Stimulated activated CD8-positive, alpha-beta memory T cell treated with anti-CD3 and anti-CD28 coated beads, Interleukin-7, amount 100 ng/mL, for 24 hours (primary cell): ENCODE measurements at places on chromosomes 12 and 14.

GRCh38 chr12:33044447-33044846 lies 147.9 kb upstream of the PKP2 start:
- no peak for DNase-seq

DNA sequence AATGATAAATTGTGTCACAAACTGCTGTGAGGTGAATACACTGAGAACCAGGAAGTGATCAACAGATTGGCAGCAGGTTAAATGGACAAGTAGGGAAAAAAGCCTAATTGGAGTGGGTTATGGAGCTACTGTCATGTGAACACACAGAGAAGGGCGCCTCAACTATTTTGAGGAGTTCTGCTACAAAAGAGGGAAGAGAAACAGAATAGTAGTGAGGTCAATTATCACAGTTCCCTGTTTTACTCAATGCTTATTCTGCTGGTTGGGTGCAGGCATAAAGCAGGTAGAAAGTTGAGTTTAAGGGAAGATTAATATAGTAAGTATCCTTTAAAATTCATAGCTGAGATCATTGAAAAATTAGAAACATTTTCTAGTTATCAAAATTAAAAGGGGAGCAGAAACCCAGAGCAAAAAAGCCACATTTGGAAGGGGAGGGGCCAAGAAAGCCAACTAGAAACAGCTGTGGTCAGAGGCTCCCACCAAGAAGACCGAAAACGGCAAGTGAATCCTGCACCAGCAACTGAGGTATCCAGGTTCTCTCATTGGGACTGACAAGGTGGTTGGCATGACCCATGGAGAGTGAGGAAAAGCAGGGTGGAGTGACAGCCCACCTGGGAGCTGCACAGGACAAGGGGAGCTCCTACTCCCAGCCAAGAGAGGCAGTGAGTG lies 105.7 kb downstream of the ZC3H14 start:
- DNase-seq: no peak

- no peak for DNase-seq
Observed at GRCh38 chr12:115233891-115234543, 550.0 kb upstream of the TBX3 start.

GRCh38 chr12:132621657-132622435 lies 3.3 kb downstream of the P2RX2 start:
- no peak for DNase-seq

- no peak for DNase-seq
Observed at GRCh38 chr12:54143412-54143986, 45.3 kb downstream of the SMUG1 start.

- peak; percentile 3 for DNase-seq
Observed at GRCh38 chr12:39145175-39145999, 240.0 kb upstream of the CPNE8 start.

DNA sequence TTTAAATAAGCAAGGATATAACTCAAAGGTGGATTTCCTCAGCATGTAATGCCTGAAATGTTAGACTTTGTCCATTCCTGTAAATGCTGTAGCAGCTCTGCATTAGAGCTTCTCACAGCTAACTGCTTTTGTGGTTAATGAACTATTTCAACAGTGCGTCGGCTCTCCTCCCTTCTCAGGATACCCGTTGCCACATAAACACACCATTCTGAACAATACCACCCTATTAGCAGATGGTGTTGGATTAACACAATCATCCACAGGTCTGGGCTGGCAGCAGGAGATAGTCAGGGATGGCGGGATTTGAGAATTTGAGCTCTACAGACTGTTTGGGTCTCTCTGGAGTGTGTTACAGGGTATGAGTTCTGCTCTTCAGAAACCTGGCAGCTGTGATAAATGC lies 33.5 kb upstream of the C12orf42 start:
- no peak for DNase-seq

DNA sequence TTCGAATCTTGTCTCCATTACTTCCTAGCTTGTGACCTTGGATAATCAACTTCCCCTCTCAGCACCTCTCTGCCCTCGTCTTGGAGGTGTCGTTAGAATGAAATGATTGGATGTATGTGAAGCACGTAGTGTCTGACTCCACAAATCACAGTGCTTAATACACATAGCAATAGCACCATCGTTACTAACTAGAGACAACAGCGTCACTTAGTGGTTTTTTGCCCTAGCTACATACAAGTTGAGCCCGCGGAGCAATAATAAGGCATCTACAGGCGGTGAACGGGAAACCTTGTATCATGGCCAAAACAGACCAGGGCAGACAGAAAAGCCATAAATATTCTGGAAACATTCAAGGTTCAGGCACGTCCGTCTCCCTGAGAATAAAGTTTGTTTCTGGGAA lies 154.9 kb downstream of the ASCL4 start:
- DNase-seq: no peak

- DNase-seq: no peak
Observed at GRCh38 chr12:83172866-83173649, 486.4 kb downstream of the TMTC2 start.

- DNase-seq: no peak
Observed at GRCh38 chr12:59820594-59821011, 224.8 kb downstream of the SLC16A7 start.

DNA sequence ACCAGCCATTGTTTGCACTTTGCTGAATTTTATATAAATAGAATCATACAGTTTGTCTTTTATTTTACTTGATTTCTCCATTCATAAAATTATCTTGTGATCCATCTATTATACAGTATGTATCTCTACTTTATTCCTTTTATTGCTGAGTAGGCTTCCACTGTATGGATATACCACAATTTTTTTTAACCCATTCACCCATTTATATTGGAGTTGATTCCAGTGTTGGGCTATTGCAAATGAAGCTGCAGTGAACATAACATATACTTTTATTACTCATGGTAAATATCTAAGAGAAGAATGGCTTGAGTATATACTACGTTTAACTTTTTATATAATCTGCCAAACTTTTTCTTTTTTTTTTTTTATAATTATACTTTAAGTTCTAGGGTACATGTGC lies 463.6 kb downstream of the ETNK1 start:
- no peak for DNase-seq

DNA sequence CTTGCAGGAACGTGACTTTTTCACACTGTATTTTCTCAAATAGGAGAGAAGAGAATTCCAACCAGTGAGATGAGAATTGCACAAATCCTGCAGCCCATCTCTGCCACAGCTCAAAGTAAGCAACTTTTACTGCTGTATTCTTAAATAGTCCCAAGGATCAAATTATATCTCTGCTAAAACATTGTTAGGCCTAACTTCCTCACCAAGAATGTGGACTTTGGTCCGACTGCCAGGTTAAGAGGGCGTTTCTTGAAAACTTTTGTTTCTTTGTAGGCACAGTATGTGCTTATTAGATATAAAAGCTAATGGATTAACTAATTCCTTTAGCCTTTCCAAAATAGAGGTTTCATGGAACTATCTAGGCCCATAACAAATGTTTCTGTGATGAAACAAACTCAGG lies 61.4 kb upstream of the IFNG-AS1 start:
- no peak for DNase-seq

DNA sequence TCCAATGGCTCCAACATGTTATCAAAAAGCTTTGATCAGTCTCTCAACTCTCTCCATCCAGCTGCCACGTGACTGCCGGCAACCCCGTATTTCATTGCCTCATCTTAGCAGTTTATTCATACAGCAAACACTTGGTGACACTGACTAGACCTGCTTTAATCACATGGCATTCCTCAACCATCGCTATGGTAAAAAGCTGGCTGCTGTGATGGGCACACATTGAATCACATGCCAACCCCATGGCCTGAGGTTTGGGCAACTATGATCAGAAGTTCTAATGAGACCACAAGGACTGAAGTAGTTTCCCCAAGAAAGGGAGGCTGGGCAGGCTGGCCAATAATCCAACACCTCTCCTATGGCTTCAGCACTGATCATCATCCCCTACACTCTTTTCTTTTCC lies 40.6 kb upstream of the TAS2R42 start:
- DNase-seq: no peak

GRCh38 chr14:75200451-75200850 lies 24.0 kb upstream of the TMED10 start:
- no peak for DNase-seq

DNA sequence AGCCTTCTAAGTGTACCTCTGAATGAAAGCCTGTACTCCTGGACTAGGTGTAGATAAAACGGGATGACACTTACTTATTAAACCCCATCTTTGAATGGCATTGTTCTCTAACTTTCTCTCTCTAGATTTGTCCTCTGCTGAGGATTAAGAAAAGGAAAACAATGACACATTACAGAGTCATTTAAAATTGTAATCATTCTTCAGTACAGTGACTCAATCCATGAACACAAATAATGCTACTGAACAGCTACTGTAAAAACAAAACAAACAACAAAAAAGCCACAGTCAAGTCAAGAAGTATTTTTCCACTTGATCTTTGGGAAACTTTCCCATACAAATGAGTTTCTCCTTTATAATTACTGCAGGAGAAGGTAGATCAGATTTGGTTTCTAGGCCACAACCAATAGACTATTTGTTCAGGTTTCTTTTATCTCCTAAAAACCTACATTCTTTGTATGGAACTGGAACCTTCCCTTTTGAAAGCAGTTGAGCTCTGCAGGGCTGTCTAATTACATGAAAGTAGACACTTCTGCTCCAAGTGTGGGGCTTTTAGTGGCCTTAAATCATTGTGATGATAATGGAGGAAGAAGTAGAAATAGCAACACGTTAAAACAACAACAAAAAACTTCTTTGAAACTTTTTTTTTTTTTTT lies 219.1 kb downstream of the ESR2 start:
- no peak for DNase-seq

DNA sequence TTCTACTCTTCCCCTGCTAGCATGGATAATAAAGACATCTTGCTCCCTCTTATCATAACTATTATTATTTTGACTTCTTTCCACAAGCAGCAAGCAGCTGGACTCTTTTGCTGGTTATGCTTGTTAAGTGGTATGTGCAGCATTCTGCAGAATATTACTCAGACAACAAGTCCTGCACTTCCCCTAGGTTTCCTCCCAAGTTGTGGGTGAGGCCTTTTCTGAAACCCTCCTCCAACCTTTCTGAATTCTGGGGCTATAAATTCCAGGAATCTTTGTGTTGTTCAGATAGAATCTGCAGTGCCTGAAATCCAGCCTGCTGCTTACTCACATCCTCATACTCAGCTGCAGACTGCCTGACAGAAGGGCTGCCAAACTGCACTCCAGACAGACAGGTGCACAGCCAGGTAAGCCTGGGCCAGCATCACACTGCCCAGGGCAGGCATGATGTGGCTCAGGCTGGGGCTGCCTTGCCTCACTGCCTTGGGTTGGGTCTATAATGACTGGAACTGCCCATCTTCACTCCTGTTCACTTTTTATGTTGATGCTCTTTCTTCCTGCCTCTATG lies 6.2 kb upstream of the DHRS2 start:
- DNase-seq: no peak

DNA sequence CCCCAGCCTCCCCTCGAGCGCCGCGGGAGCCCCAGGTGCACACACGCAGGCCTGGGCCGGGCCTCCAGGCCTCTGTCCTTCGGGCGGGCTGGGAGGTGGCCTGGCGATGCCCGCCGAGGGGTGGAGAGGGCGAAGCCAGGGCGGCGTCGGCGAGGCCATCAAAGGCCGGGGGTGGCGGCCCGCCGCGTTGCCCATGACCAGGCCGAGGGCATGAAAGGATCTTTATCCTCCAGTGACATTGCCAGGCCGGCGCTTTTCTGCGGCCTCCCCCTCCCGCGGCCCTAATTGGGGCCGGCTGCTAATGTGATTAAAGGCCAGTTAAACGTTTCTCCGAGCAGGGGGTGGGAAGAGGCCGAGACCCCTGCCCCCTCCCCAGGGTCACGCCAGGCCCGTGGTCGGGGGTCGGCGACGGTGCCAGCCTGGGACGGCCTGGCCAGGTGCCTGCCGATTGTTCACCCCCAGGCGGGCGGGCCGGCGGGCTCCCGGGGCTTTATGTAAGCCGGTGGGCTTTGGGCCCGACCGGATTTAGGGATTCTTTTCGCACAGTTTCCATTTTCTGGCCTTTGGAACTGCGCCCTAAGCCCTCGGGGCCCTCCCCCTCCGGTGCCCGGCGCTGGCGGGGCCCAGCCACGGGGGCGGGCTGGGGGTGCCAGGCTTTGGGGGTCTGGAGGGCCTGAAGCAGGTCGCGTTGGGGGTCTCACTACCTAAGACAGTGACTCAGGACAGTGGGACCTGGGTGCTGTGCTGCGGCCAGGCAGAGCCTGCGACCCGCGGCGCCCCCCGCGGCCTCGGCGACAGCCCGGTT lies 103.2 kb upstream of the DIO3 start:
- no peak for DNase-seq

DNA sequence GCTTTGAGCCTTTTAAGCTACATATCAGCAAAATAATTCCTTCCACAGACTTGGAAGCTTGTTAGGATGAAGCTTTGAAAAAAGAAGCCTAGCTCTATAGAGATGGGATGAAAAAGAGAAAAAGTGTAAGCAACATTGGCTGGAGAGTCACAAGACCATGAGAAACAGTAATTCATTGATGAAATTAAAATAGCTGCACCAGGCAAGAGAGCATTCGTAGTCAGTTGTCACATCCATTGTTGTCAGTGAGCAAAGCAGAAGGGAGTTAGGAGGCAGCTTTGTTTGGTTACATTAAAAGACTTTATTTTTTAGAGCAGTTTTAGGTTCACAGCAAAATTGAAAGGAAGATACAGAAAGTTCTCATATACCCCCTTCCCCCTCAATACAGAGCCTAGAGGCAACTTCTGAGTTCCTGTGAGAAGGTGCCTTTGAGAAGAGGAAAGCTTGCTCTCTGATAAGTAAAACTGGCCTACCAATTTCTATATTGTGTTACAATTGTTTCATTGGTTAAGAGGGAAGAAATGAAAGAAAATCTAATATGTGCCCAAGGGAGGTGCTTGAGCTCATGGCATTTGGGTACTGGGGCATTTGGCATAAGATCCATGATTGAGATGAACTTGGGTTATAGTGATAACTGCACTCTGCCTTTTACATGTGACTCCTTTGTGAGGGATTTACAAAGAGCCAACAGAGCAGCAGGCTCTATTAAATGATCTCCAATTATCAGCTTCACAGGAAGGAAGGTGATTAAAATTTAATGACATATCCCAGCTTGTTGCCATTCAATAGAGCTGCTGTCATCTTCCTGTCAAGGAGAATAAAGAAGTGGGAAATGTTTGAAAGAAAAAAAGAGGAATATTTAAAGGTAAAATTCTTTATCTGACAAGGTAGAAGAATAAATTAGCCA lies 361.3 kb upstream of the TMTC1 start:
- no peak for DNase-seq

DNA sequence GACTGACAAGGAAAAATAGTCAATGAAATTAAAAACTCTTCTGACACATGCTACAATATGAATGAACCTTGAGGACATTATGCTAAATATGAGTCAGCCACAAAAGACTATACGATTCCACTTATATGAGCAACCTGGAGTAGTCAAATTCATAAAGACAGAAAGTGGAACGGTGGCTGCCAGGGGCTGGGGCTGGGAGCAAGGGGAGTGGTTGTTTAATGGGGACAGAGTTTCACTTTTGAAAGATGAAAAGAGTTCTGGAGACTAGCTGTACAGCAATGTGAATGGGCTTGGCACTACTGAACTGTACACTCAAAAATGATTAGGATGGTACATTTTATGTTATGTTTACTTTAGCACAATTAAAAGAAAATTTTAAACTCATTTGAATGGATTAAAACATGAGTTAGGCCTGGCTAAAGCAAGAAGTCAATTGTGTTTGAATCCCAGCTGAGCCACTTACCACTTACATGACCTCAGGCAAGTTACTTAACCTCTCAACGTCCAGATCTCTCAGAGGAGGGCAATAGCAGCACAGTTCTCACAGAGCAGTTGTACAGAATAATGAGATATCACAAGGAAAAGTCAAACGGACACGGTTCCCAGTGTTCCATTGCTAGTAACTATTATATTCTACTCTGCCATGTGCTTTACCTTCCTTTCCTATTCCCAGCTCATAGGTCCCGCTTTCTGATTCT lies 102.5 kb downstream of the SPTSSA start:
- DNase-seq: no peak
